ENCODE measurements at places on chromosomes 13 and 19. TPM values are rescaled to one million over a fixed set of nuclear protein-coding genes. Genes with fewer than 3 reads are reported as not detected.

DNA sequence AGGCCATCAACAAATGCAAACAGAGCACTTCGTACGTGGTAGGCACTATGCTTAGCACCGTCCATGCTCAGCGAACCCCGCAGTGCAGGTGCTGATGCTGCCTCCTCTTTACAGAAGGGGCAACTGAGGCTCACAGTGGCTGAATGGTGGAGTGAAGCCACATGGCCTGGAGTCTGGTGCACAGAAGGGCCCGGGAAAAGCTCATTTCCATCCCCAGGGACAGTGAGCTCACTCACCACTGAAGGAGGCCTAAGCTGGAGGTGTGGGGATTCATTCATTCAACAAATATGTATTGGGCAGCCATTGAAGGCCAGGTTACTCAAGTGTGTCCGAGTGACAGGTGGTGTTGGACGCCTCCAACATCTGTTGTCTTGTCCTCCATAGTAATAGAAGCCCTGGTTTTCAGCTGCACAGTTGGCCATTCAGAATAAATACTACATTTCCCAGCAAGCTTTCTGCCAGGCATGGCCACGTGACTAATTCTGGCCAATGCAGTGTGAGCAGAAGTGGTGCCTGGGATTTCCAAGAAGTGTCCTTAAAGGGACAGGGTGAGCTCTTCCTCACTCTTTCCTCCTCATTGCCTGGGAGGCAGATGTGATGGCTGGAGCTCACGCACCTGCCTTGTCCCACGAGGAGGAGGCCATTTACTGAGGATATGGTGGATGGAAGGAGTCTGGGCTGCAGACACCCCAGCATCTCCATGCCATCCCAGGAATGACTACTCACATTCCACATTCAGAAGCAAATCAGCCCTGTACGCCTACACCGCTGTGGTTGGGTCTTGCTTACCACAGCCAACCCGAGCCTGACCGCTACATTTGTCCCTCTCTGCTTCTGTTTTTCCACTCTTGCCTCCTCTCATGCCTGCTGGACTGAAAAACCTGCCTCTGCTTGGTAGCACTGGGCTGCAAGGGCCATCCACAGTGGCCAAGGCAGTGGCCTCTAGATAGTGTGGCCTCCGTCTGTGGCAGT lies 2.3 kb upstream of the ZNRF4 start:
- DNase-seq = no peak

DNA sequence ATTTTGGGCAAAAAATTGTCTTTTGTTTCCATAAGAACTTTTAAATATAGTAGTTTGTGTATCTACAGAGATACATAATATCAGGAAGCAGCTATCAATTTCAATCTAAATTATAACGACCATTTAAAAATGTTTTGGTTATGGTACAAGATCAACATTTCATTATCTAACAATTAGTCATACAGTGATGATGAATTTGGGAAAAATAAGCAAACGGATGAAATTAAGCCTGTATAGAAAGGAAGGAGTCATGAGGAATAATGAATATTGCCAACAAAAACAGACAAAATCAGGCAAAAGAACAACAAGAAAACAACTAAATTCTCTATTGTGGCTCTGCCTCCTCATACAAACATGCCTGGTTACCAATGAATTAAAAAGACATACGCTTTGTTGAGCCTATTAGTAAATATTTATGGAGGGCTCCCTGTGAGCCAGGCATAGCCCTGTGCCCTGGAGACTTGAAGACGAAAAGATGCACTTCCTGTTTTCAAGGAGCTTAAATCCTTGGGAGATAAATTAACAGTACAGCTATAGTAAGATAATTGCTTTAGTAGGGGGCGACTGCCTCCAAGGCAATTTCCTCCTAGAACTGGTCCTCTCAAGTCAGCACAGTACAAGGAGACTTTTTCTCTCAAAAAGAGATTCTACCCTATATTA lies 73.0 kb downstream of the NALCN start:
- no peak for DNase-seq

DNA sequence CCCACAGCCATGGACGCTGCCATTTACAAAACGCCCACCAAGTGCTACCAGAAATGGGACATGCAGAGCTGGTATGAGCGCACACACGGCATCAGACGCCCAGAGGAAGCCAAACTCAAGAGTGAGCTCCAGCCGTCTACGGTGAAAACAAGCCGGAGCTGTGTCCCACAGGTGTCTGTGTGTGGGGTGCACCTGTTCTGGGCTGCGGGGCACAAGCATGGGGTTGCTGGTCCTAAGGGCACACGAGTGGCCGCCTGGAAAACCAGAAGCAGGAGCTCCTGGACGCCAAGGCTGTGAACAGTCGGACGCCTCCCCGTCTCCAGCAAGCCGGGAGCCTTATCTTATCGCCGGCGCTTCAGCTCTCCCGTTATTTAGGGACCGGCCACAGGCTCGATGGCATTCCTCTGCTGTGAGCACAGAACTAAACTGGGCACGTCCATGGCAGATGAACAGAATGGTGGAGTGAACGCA lies 1.3 kb downstream of the ADPRHL1 start:
- DNase-seq = no peak

DNA sequence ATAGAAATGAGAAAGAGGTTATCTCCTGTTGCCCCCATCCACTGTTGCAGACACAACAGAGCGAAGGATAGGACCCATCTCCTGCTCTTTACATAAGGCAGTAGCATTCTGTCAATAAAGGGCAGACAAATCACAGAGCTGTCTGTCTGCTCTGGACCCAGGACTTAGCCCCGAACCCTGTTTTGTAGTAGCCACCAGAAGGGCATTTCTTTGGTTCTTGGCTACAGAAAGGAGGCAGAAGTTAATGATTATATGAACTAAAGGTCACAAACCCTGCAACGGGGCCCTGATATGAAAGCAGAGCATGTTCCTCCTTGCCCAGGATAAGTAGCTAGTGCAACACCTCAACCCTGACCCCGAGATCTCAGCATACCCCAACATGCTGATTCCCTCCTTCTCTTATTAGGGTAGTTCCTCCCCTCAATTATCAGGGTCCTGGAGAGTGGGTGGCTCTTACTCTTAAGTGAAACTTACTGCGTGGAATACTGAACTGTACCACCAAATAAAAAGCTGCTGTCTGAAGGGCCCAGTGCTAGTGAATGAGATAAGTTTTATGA lies 680.4 kb upstream of the SPRY2 start:
- DNase-seq = no peak

DNA sequence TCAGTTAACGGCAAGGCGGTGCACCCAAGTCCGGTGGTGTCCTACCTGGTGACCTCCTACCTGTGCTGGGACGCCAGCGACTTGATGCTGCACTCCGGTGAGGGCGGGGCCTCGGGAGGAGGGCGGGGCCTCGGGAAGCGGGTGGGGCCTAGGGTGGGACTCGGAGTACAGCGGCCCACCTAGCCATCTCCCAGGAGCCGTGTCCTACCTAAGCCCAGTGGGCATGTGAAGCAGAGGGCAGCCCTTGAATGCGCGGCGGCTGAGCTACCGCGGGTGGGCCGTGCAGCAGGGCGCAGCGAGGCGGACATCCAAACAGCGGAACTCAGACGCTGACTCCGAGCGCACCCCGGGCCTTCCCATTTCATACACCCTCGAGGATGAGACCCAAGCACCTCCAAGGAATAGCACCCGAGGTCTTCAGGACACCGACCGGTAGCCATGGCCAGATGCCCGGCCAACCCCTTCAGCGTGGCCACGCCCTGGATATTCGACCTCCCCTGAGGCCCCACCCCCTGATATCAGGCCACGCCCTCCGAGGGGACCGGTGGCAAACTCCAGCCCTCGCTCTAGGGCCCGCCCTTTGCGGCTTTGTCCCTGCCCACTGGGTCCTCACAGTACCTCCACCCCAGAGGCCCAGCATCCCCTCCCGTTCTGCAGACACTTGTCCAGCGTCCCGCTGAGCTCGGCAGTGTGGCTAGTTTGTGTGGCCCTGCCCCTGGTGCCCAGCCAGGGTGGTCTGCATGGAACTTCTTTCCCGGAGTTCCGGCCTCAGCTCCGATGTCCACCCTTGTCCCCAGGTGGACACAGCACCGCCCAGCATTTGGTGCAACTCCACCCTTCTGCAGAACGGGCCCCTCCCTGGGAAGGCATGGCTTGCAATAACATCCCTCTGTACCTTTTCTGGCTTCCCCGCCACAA lies 5.4 kb downstream of the KLK1 start:
- no peak for DNase-seq

DNA sequence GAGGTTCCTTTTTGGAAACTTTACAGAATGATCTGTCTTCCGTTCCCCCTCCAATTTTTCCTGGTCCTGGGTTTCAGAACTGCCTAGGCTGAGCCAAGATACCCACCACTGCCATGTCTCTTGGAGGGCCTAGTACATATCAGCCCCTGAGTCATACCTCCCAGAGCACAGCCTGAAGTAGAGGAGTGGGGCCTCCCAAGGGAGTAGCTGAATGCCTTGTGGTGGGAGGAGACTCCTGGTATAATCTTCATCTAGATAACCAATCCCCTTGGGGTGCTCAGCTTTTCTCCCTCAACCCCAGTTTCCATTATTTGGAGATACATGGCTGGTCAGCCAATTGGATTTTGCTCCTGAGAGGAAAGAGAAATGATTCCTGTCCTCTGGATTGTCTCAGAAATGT lies 30.3 kb downstream of the ZNF763 start:
- DNase-seq = no peak

- DNase-seq = no peak
Measured at GRCh38 chr19:55032170-55032800, 5.8 kb downstream of the GP6 start.

- peak; percentile 81 for DNase-seq
Measured at GRCh38 chr13:41694545-41695301, 237.4 kb downstream of the RGCC start.

DNA sequence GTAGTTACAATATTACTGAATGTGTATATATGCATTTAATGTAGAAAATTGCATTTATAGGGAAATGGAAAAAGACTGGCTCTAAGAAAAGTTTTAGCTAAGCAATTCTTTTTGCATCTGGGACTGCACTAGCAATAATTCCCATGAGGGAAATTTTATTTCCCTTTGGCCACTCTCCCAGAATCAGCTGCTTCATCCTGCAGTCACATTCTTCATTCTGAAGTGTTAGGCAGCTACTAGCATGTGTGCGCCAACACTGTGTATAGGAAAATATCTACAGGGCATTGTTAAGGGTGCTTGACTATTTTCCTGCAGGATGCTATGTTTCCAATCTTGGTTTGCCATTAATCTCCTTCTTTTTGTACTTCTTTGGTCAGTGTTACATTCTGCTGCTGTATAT lies 312.8 kb upstream of the PCDH20 start:
- no peak for DNase-seq

DNA sequence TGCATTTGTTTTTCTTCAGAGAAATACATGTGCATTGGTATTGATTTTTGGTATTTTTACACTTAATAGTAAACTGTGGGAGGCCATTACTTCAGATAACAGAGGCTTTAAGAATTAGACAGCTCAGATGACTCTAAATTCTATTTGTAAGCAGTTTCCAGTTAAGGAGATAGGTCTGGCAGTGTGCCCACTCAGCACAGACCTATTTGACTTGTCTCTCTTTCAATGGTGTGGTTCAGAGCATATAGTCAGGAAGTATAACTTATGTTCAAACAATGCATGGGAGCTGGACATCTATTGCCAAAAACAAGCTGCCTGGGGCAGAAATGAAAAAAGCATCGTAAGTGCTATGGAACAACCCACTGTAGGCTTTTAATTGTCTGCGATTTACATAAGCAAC lies 370.7 kb downstream of the HS6ST3 start:
- no peak for DNase-seq

DNA sequence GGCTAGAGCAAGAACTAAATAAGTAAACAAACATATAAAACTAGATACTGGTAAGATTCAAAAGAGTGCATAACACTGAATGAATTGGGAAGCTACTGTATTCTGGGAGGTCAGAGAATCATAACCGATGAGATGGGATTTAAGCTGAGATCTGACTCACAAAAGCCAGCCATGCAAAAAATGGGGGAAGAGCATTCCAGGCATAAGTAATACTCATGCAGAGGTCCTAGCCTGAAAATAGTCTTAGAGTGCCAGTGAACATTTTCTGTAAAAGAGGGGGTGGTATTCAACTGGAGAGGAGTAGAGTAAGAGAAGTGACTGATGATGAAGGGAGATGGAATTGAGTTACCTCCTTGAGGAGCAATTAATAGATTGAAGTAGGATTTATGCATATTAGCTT lies 872.0 kb upstream of the GPC6 start:
- DNase-seq = no peak

GRCh38 chr13:28630869-28631268 lies 28.1 kb upstream of the POMP start:
- no peak for DNase-seq

DNA sequence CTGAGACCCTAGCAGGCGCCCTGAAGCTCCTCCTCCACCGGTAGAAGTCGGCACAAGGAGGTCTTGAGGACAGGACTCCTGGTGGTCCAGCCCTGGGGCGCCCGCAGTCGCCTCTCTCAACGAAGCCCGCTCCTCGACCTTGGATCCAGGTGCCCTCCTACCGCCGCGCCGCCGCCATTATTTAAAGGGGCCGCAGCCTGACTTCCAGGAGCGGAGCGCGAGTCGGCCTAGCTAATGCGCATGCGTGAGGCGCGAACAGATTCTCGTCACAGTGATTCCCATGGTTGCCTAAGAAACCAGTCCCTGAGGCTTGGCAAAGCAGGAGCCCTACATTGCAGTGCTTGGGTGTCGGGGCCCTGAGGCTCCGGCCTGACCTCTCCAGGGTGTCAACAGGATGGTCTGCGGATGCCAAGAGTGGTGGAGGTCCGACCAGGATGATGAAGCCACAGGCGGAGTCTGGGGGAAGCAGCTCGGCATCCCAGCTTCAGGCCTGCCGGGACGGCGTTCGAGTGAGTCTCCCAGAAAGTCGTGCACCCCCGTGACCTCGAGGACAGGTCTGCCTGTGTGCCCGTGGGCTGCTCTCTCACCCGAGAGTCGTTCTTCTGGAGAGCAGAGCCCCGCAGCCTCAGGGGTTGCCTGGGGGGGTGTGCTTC lies 66.0 kb upstream of the ZNF420 start:
- DNase-seq = no peak

DNA sequence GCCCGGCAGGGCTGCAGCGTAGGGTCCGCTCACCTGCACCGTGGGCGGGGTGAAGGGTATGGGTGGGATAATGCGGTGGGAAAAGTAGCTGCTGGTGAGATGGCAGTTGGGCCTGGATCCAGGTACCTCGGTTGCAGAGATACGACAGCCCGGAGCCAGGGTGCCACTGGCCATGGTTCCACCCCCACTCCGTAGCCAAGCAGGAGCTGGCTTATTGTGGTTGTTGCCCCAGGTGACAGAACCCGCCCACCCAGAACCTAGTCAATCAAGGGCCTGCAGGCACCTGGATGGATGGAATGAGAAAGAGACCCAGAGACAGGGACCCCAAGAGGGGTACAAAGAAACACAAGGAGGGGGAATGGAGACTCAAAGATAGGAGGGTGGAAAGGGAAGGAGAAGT lies 3.5 kb upstream of the LHB start:
- no peak for DNase-seq

DNA sequence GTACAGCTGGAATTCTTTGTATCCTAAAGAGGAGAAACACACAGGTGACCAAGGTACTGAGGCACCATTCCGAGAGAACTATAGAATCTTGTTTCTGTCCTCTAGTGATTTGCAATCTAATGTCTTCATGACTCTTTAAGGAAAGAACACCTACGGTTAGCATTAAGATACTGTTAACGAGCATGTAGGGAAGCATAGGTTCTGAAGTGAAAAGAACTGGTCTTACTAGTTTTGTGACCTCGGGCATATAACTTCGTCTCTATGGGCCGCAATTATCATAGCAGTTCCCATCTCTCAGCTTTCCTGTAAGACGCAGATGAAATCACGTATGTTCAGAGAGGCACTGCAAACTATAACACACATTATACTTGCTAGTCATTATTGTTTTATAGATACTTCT lies 193.0 kb upstream of the NBEA start:
- no peak for DNase-seq

Gene PLIN4
- total RNA-seq = 0.12 TPM

Gene SMIM44
- total RNA-seq = not detected

Gene ISYNA1
- 50.9 TPM for total RNA-seq

Gene CEACAM16
- total RNA-seq = not detected

Gene EGLN2
- 93.6 TPM for total RNA-seq

All from glomerular endothelial cell (primary cell).